ENCODE measurements at places on chromosomes 1 and 21.

DNA sequence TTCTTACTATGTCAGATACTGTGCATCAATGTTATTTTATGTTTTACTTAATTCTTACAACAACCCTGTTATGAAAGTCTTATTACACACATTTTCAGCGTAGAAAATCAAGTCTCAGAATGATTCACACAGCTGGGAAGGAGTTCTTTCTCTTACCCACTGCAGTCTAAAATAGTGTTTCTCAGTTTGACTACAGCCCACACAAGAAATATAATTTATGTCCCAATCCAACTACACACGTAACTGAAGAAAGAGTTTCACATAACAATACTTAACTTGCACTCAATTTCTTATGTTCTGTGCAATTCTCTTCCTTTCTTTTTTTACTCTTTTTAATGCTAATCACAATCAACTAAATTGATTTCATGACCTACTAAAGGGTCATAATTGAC lies 252.8 kb upstream of the ADGRL2 start:
- DNase-seq = no peak

DNA sequence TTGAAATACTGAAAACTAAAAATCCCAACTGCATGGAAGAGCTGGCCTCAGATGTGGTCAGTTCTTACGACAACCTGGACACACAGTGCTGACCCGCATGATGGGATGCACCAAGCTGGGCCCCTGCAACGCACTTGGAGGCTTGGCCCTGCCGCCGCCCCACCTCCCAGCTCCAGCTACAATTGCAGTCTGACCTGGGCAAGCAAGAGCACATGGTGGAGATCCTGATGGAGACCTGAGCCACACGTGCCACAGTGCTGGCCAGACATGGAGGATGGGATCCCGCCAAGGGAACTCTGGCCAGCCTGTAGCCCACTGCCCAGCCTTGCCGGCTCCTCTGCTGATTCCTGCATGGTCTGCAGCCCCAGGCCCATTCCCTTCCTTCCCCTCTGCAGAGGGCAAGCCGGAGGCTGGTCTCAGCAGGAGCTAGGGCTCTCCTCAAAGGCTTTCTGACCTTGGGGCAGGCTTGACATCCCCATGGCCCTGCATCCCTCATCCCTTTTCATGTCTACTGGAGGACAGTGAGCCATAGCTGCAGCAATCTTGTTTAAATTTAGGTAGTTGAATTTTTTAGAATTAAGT lies 14.1 kb downstream of the CR1L start:
- DNase-seq = no peak

- DNase-seq = no peak
These were observed 100.4 kb upstream of the IRF2BP2 start for GRCh38 chr1:234710381-234710780.

DNA sequence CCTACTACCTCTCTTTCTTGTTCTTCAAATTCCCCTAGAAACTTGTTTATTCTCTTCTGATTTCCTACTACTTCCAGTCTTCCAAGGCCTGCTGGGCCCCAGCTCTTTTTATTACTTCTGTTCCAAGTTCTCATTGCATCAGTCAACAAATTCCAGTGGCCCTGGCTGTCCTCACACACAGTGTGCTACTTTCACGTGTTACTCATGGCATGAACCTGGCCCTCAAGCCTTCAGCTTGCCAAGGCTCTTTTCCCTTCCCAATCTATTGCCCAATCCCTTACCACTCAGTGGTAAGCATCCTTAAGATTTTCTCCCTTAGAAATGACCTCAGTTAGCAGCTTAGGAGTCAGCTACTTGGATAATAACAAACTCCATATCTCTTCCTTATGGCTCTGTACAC lies 613.5 kb downstream of the LMO4 start:
- no peak for DNase-seq

GRCh38 chr1:8367571-8368194 lies 49.8 kb downstream of the SLC45A1 start:
- DNase-seq = no peak

GRCh38 chr1:31154000-31154631 lies 85.6 kb downstream of the NKAIN1 start:
- DNase-seq = no peak

DNA sequence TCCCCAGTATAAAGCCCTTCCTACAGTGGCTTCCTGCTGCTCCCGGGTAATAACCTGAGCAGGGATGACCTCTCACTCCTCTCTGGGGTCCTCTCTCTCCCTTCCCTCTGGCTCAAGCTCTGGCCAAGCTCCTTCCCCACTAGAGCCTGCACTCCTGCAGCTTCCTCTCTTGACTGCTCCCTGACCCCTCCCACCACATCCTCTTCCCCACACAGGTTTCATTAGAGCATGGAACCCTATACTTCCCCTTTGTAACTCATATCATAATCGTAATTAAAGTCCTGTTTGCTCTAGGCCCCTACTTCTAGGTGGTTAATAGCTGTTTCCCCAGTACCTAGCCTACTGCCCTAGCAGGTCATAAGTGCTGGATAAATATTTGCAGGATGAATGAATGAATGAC lies 146.2 kb downstream of the C1orf21 start:
- DNase-seq = no peak
